Left lung (tissue), 14 donors: ENCODE measurements at places on chromosomes 2 and 18. TPM values are rescaled to one million over a fixed set of nuclear protein-coding genes. Genes with fewer than 3 reads are reported as not detected.

OSBPL6 gene
- 2.9 TPM for polyA plus RNA-seq

DNA sequence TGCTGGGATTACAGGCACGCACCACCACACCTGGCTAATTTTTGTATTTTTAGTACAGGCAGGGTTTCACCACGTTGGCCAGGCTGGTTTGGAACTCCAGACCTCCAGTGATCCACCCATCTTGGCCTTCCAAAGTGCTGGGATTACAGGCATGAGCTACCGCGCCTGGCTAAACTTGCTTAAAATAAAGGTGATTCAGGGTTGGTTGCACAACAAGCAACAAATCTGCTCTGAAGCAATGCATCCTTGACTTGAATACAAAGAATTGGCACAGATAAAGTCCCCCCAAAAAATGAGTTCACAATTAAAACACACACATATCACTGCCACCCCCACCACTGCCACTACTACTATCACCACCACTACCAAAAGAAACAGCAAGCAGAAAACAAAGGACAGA lies 34.9 kb downstream of the CCDC88A start:
- DNase-seq = no peak

GRCh38 chr2:219296631-219297391 lies 12.4 kb downstream of the PTPRN start:
- DNase-seq = no peak

DNA sequence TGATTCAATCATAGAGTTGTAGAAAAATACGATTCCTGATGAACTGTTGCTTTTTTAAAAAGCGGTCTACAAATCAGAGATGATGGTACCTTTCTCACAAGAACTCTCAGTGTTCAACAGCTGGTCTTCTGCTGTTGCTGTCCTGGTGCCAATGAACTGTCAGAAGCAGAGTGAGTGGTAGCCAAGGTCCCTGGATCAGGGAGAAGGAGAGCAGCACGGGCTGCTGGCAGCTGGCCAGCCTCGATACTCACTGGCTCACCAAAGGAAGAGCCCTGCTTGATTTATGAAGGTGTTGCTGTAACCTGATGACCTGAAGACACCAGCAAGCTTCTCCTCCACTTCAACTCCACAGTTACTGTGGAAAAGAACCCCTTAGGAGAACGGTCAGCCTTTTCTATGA lies 300.8 kb upstream of the SOX11 start:
- peak; percentile 66 for DNase-seq

- no peak for DNase-seq
Observed at GRCh38 chr2:218734190-218734975, 23.7 kb downstream of the TTLL4 start.

GRCh38 chr2:227606476-227606875 lies 7.8 kb downstream of the SCYGR2 start:
- no peak for DNase-seq

- no peak for DNase-seq
Observed at GRCh38 chr18:8424481-8424880, 184.8 kb upstream of the RAB12 start.
